ENCODE measurements at places on chromosomes 4 and X. TPM values are rescaled to one million over a fixed set of nuclear protein-coding genes. Genes with fewer than 3 reads are reported as not detected.

- no peak for DNase-seq
Measured at GRCh38 chr4:98484031-98484430, 174.4 kb downstream of the TSPAN5 start.

The DCHS2 gene
- total RNA-seq = not detected

- no peak for DNase-seq
Measured at GRCh38 chrX:150694738-150695410, 1.7 kb downstream of the MTMR1 start.

GRCh38 chr4:189299706-189300105, 641.0 kb upstream of the FRG1 start:
- no peak for DNase-seq

The ATOH1 gene
- not detected for total RNA-seq

GRCh38 chr4:7322166-7322991, 112.4 kb downstream of the PSAPL1 start:
- no peak for DNase-seq

- DNase-seq = no peak
Measured at GRCh38 chr4:169774466-169775445, 17.0 kb upstream of the HPF1 start.

The MRPS18C gene
- total RNA-seq = 19.0 TPM

The LONRF3 gene
- 1.1 TPM for total RNA-seq

The ABCG2 gene
- 11.9 TPM for total RNA-seq

DNA sequence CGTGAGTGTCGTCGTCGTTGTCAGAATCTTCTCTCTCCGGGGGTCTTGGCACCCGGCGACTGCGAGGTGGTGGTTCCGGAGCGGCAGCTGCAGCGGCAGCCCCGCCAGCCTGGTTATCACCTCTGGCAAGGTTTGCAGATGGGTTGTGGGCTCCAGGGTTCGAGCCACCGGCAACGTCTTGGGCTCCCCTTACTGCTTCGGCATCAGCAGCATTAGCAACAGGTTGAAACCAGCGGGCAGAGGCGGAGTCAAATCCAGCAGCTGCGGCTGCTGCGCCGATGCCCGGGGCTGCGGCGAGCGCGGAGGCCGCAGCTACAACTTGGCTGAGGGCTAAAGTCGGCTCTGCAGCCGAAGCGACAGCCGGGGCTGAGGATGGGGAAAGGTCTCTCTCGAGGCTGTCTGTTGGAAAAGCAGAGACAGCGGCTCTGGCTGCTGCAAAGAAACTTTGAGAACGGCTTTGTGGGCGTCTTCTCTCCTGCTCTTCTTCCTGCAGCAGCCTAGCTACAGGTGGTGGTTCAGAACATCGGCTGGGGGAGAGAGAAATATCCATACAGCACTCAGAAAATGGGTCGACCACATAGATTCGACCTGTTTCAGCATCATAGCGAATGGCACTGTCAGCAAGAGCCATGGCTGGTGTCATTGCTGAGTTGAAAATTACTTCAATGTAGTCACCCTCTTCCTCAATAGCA, 3.6 kb downstream of the IRS4 start:
- no peak for DNase-seq

The GSX2 gene
- total RNA-seq = not detected

- no peak for DNase-seq
Measured at GRCh38 chrX:126820700-126821420, 1.3 kb downstream of the PRR32 start.

The CXCL6 gene
- not detected for total RNA-seq

The GC gene
- not detected for total RNA-seq

- no peak for DNase-seq
Measured at GRCh38 chrX:42415636-42416035, 362.3 kb downstream of the PPP1R2C start.

- no peak for DNase-seq
Measured at GRCh38 chr4:2767705-2768074, 11.6 kb upstream of the TNIP2 start.

The GRK4 gene
- 1.7 TPM for total RNA-seq

DNA sequence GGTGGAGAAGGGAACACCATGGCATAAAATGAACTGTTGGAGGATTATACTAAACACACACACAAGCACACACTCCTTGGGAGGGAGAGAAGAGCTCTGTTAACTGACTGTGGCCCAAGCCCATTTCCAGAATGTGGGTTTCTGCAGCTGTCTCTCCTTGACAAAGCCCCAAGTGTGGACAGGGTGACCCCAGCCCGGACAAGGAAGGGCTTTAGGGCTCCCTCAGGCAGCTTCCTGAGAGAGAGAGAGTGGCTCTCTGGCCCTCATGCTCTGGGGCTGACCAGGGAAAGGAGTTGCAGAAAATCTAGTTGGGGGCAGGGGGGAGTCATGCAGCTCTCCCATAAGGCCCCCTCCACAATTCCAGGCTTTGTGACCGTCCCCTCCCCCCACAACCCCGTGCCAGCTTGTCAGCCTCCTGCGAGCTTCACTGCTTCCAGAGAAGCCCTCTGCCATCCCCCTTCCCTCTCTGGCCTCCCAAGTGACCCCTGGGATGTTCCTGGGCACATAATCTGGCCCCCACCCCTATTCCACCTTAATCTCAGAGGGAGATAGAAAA, 590 bp downstream of the ARHGEF9 start:
- no peak for DNase-seq

- no peak for DNase-seq
Measured at GRCh38 chr4:149835280-149835679, 19.6 kb upstream of the IQCM start.

DNA sequence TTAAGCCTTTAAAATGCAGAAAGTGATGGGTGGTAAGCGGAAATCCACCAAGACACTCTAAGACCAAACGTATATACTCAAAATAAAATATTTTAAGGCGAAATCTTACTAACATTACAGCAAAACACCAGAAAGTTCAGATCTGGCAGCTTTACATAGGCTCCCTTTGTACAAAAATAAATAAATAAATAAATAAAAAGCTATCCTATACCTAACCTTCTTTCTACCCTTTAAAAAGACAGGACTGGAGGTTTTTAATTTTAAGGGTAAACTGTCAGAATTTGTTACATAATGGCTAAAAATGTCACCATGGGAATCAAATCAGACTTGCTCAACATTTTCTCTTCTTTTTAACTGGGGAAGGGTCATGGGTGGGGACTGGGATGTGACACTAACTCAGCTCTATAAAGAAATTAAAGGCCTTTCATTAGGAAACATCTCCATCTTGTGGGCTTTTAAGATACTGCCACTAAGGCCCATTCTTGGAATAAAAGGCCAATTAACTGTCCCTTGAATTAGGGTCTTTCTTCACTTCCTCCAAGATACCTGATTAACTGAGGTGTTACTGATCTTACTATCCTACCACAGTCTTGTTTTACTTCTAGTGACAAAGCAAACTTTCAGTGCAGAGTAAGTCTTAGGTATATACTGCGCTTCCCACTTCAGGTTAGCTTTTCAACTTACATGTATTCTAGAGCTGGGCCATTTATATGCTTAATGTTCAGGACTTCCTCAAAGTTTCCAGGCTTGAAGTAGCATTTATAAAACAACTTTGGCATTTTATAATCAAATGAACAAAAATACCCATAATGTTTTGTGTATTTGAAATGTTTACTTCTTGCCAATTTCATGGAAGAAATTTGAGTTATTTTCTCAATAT, 13.3 kb downstream of the HNRNPD start:
- peak; percentile 30 for DNase-seq

The TSPAN5 gene
- 20.0 TPM for total RNA-seq

The RHOXF2B gene
- not detected for total RNA-seq
